Glutamatergic neuron (in vitro differentiated cells): ENCODE measurements at places on chromosomes 12 and 14. TPM values are rescaled to one million over a fixed set of nuclear protein-coding genes. Genes with fewer than 3 reads are reported as not detected.
A peak's percentile ranks its signal among the peaks of the same experiment; 100 is the strongest.

The TTC5 gene
- 37.4 TPM for total RNA-seq

The TARBP2 gene
- total RNA-seq, result 49.0 TPM

The RBMS2 gene
- total RNA-seq, result 10.2 TPM

The PLEKHD1 gene
- total RNA-seq, result 1.3 TPM

The MOK gene
- total RNA-seq, result 6.5 TPM

The SIX1 gene
- 79.6 TPM for total RNA-seq

- peaks cover 9% of the 10 kb centered on the region for H3K36me3 ChIP-seq
- no peak for DNase-seq
- H3K4me1 ChIP-seq, result peaks cover 16% of the 10 kb centered on the region
- H3K27me3 ChIP-seq, result peaks cover 7% of the 10 kb centered on the region
- no peak overlapping the region for H3K27ac ChIP-seq
Observed at GRCh38 chr14:31954991-31955390, 122.1 kb upstream of the ARHGAP5 start.

DNA sequence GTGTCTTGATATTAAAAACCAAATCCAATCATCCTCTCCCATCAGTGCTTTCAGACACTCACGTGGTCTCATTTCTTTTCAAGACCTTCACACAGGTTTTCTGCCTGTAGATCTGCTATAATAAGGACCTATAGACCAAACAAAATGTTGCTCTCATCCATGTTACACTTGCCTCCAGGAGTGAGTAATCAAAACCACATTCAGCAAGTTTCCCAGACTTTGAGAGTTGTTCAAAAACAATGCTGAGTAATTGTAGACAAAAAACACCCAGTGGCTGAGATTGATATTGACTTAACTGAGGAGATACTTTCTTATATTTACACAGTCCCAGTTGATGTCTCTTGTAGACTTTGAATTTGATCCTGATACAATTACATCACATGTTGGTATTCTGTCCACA, 383.1 kb downstream of the TMEM132D start:
- DNase-seq, result no peak
- no peaks in the 10 kb centered on the region for H3K36me3 ChIP-seq
- H3K27me3 ChIP-seq, result no peaks in the 10 kb centered on the region
- H3K27ac ChIP-seq, result no peak overlapping the region

GRCh38 chr12:4826909-4827308, 82.8 kb upstream of the KCNA1 start:
- no peak overlapping the region for H3K4me3 ChIP-seq
- DNase-seq, result no peak
- H3K27me3 ChIP-seq, result peaks cover 2% of the 10 kb centered on the region
- H3K27ac ChIP-seq, result no peak overlapping the region
- H3K36me3 ChIP-seq, result no peaks in the 10 kb centered on the region

- no peak for DNase-seq
- peaks cover 16% of the 10 kb centered on the region for H3K27me3 ChIP-seq
- no peak overlapping the region for H3K4me3 ChIP-seq
- H3K36me3 ChIP-seq, result no peaks in the 10 kb centered on the region
Observed at GRCh38 chr12:113244047-113244460, 22.8 kb downstream of the TPCN1 start.

- no peak overlapping the region for H3K27ac ChIP-seq
- H3K36me3 ChIP-seq, result no peaks in the 10 kb centered on the region
- H3K4me3 ChIP-seq, result no peak overlapping the region
- no peak for DNase-seq
- H3K4me1 ChIP-seq, result peaks cover 12% of the 10 kb centered on the region
Observed at GRCh38 chr14:55605793-55606192, 25.8 kb downstream of the KTN1 start.

GRCh38 chr12:93325855-93326254, 51.9 kb upstream of the NUDT4 start:
- H3K4me3 ChIP-seq, result no peak overlapping the region
- H3K36me3 ChIP-seq, result no peaks in the 10 kb centered on the region
- no peak for DNase-seq
- no peaks in the 10 kb centered on the region for H3K27me3 ChIP-seq
- no peaks in the 10 kb centered on the region for H3K4me1 ChIP-seq

DNA sequence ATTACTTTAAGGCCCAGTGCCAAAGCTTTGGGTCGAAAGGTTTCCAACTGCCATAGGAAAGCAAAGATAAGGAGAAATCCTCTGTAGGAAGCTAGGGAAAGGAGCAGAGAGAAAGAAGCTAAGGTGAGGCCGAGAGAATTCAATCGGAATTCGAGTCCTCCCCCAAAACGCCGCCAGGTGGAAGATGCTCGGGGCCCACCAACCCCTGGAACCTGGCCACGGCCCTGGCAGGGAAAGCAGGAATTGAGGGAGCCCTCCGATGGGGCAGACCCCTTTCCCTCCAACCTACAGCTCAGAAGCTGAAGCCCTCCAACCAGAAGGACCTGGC, 498 bp downstream of the GMFB start:
- no peaks in the 10 kb centered on the region for H3K36me3 ChIP-seq
- peak overlapping the region; percentile 91 for H3K27ac ChIP-seq
- H3K4me3 ChIP-seq, result peak overlapping the region; percentile 90
- peaks cover 5% of the 10 kb centered on the region for H3K27me3 ChIP-seq

DNA sequence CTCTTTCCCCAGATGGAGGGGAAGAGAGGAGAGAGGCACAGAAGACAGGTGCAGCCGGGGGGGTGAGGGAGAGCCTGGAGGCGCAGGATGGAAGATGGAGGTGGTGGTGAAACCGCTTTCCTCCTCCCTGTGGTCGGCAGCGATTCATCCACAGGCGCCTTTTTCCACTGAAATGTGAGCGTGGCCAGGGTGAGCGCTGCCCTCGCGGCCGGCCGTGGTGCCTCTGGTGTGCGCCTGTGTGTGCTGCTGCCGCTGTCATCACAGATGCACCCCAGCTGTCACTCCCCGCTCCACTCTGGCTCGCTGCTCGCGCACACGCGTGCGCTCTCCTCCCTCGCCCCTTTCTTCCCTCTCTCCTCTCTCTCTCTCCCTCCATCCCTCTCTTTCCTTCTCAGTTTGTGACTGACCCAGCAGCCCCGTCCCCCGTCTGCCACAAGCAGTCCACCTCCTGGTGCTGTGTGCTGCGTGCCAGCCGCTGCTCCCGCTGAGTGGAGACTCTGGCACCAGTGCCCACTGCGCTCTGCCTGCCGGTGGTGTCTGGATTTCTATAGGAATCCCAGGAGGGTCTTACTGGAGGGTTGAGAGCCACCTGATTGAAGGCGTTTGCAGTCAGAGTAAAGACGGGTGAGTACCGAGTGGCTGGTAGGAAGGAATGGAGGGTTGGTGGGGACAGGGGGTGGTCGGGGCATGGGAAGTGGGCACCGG, at the start of gene LRTM2:
Gene LRTM2 (plus strand): TSS at position 375 of the 705 bp plus-strand sequence. CDS start 7,584 bp downstream, outside the sequence.
- peak; percentile 66 for DNase-seq
- peak within 1 kb of the TSS; percentile 83 for H3K4me3 ChIP-seq
- H3K27ac ChIP-seq, result peak within 1 kb of the TSS; percentile 96
- peaks cover 31% of the 10 kb centered on the region for H3K4me1 ChIP-seq
- H3K36me3 ChIP-seq, result peaks cover 5% of the 10 kb centered on the region

DNA sequence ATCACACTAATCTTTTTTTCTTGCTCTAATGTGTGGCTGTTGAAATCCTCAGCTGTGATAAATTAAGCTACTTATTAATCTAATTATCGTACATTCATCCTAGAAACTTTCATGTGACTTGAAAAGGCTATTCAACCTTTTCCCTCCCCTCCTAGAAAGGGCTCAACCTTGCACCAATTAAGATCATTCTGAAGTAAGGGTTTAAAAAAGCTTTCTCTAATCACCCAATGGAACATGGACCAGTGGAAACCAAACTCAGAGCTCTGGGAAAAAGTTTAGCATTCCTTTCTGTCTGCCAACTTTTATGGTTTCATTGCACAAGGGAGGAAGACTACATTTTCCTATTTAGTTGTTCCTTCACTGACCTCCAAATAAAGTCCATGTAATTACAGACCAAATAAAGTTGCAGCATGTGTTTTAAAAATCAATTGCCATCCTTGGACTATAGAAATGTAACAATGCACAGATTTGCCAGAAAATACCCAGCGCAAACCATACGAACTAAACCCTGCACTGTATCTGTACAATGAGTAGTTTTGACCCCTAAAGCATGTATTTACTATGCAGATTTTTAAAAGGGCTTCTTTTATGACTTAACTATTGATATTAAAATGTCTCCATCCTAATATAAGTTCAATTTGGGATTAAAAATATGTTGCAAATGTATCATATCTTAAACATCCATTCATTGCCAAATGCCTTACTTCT, 142.6 kb upstream of the OTX2 start:
- no peaks in the 10 kb centered on the region for H3K27me3 ChIP-seq
- no peaks in the 10 kb centered on the region for H3K36me3 ChIP-seq
- no peak overlapping the region for H3K27ac ChIP-seq
- no peak for DNase-seq

DNA sequence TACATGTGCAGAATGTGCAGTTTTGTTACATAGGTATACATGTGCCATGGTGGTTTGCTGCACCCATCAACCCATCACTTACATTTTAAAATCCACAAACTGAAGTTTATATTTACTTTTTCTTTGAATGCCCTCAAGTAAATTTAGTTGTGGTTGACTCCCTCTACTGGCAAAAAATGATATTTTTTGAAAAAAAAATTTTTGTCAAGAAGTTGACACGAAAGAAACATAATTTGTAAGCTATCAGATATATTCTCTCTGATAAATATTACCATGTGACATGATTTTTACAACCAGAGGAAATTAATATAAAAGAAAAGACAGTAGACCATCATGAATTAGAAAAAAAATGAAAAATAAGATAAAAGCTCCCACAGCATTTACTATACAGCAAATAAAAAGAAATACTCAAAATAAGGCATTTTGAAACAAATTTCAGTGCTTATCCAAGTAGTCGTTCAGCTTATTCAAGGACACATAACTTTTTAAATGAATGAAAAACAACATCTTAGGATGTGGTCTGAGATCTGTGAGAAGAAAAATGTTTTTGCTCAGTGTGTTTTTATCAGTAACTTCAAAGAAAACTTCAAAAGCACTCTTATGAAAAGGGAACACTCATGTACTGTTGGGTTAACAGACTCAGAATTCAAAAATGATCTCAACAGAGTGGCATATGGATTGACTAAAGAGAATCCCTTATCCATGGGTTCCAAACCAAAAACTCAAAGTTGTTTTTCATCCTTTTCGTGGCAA, 30.0 kb upstream of the GRIP1 start:
- H3K4me3 ChIP-seq, result no peak overlapping the region
- no peak for DNase-seq
- no peak overlapping the region for H3K27ac ChIP-seq
- no peaks in the 10 kb centered on the region for H3K36me3 ChIP-seq

- H3K27ac ChIP-seq, result no peak overlapping the region
- H3K36me3 ChIP-seq, result no peaks in the 10 kb centered on the region
- H3K4me1 ChIP-seq, result peaks cover 1% of the 10 kb centered on the region
- H3K27me3 ChIP-seq, result no peaks in the 10 kb centered on the region
- DNase-seq, result no peak
Observed at GRCh38 chr12:40013292-40013691, 92.6 kb downstream of the SLC2A13 start.
